Skeletal muscle cell (primary cell): ENCODE measurements at places on chromosomes 11 and 22.

DNA sequence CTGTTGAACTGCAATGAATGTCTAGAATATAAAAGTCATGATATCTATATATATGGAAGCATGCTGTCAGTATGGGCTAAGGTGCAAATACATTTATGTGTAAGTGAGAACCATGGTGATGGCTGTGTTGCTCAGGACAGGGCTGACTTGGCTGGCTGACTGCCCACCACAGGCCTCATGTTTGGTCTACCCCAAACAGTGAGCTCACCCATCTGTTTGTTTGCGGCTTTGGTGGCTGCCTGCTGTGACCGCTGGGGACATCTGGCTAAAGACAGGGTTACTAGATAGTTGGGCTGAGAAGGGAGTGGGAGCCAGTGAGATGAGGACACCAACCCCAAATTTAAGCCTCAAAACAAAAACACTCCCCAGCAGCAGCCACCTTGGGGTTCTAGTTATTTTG lies 6.3 kb downstream of the CD44 start:
- no peak for DNase-seq

GRCh38 chr22:45645526-45646414 lies 25.9 kb upstream of the ATXN10 start:
- no peak for DNase-seq

DNA sequence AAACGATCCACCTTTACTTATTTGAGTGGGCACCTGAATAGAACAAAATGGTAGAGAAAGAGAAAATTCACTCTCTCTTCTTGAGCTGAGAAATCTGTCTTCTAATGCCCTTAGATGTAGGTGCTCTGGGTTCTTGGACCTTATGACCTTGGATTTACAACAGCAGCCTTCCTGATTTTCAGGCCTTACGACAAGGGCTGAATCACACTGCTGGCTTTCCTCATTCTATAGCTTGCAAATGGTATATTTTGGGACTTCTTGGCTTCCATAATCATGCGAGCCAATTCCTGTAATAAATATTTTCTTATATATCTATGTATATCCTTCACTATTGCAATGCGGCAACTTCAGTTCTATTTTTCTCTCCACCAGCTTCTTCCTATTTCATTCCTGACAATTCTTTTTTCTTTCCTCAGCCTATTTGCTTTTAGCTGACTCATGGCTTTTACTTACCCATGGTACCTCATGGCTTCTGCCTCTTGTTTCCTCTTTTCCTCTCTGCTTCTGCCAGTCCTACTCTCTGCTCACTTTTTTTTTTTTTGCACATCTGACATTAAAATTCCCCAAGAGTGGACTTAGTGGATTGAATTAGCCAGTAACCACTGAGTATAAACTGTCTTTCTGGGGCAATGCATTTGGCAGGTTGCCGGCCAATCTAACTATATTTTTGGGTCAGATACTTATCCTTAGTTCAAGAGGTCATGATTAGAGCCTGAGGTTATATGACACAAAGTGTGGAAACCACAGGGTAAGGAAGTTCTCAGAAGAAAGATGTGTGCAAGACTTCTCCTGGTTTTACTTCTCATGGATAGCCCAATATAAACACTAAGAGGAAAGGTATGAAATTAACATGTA lies 359.5 kb downstream of the TMEM135 start:
- DNase-seq: no peak

DNA sequence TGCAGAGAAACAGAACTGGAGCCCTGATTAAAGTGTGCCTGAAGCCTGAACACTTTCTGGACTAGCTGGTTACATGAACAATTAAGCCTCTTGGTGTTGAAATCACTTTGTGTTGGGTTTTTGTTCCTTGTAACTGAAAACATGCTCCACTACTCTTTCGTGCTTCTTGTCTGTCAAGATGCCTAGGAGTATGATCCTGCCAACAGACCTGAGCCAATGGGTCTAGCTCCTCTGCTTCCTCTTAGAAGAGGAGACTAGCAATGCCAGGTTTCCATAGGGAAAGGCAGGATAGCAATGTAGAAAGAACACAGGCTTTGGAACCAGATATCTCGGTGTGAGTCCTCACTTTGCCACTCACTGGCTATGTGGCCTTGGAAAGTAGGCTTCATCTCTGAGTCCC lies 40.3 kb downstream of the IRAG1 start:
- DNase-seq: no peak

DNA sequence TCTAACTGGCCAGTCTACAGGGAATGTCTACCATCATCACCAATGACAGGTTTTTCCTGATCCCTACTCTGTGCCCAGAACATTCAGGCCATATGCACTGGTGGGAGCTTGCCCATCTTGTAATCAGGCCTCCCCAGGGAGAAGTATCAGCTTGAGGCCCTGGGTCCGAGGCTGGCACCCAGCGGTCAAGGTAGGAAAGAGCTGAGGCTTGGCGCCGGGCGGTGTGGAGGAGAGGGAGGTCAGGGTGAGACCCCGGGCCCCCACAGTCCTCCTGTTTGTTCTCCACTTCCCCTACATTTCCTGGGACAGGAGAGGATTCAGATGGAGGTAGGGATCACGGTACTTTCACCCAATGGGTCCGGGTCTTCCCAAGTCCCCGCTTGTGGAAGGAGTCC lies 15.5 kb downstream of the TSKU start:
- DNase-seq: no peak

DNA sequence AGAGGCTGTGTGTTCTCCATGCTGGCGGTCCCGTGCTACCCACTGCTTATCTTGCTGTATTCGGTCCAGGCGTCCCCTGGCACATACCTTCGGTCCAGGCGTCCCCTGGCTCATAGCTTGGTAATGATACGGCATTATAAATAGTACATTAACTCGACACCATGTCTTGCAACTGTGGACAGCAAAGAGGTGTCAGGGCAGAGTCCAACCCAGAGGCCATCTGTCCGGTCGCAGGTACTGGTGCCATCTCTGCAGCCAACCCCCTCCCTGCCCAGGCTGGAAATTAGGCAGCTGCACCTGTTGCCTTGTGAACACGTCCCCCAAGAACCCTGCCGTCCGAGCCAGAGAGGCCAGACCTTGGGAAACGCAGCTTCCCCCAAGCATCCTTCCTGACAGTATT lies 634.3 kb downstream of the BRD1 start:
- DNase-seq: no peak

GRCh38 chr22:19728836-19729235 lies 5.5 kb downstream of the GP1BB start:
- no peak for DNase-seq

DNA sequence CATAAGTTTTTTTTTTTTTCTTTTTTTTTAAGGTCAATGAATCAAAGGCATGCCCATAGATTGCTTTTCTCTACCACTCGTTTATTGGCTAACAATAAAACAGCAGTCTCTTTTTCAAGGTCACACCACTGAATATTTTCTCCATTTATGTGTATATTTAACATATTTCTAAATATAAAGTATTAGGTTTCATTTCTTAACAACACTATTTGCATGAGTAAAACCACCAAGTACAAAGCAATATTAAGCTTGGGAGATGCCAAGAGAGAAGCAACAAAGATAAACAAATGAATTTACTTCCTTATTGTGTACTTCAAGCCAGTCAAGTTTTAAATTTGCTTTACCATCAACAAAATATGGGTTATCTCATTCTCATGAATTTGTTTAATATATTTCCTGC lies 708.9 kb upstream of the CCDC179 start:
- DNase-seq: no peak

DNA sequence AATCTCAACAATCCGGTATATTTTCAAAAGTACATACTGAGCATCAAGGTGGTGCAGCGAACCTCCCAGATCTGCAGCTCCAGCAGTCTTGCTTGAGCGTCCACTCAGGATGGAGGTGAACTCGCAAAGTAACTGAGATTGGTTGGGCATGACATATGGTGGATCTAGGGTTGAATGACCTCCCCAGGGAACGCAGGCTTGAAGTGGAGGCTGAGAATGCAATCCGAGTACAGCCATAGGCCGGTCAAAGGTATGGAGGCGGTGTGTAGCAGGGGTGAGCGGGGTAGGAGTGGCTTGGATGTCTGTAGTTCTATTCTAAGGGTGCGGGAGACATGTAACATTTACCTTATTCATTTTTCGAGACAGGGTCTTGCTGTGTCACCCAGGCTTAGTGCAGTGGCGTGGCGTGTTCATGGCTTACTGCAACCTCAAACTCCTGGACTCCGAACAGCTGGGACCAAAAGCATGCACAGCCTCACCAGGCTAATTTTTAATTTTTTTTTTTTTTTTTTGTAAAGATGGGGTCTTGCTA lies 631 bp upstream of the C22orf39 start:
- DNase-seq: peak; percentile 67

DNA sequence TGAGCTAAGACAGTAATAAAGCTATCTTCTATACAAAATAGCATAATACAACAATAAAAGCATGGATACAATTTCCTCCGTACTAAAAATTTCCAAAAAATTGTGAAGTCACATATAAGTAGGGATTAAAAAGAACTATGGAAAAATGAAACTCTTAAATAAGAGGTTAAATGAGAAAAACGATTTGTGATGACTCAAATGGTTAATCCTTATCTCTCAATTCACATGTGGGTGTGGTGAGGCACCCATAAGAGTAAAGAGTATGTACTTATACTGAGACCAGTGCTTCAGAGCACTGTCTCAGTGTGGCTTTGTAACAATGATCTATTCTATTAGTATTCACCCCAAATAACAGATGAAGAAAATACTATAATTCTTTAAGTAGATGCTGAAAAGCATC lies 25.0 kb upstream of the CCDC34 start:
- DNase-seq: no peak

GRCh38 chr11:119538753-119539152 lies 115.8 kb upstream of the THY1 start:
- no peak for DNase-seq
